ENCODE measurements at places on chromosomes 2 and 18. TPM values are rescaled to one million over a fixed set of nuclear protein-coding genes. Genes with fewer than 3 reads are reported as not detected.

The DNPEP gene
- 118 TPM for total RNA-seq

The CFC1 gene
- not detected for total RNA-seq

The SCN7A gene
- total RNA-seq, result under 0.01 TPM

The EPB41L3 gene
- total RNA-seq, result 6.2 TPM

The CPLX4 gene
- total RNA-seq, result not detected

The GLS gene
- total RNA-seq, result 80.0 TPM

The CD8B gene
- 0.27 TPM for total RNA-seq

The TMEM17 gene
- 2.4 TPM for total RNA-seq

The CDKL4 gene
- total RNA-seq, result under 0.01 TPM

The CCDC138 gene
- total RNA-seq, result 4.0 TPM

The SPDYA gene
- total RNA-seq, result 0.27 TPM

The MLPH gene
- total RNA-seq, result 0.54 TPM

The AGXT gene
- total RNA-seq, result not detected

The RAB6C gene
- under 0.01 TPM for total RNA-seq

The NAT8 gene
- total RNA-seq, result 0.27 TPM

The EPC2 gene
- 32.9 TPM for total RNA-seq

The VWA3B gene
- total RNA-seq, result under 0.01 TPM

The DSC2 gene
- 0.27 TPM for total RNA-seq

The CAPN13 gene
- total RNA-seq, result under 0.01 TPM

The TRIM43 gene
- total RNA-seq, result not detected

The LONRF2 gene
- total RNA-seq, result 0.54 TPM

The AMER3 gene
- under 0.01 TPM for total RNA-seq

The TACR1 gene
- under 0.01 TPM for total RNA-seq

The GAL3ST2 gene
- 3.8 TPM for total RNA-seq

The RSAD2 gene
- 17.2 TPM for total RNA-seq

The ANKRD29 gene
- total RNA-seq, result under 0.01 TPM

The SMYD1 gene
- not detected for total RNA-seq

The ABCG5 gene
- total RNA-seq, result under 0.01 TPM

The PARD3B gene
- total RNA-seq, result 2.7 TPM

The SERPINB3 gene
- not detected for total RNA-seq

The AGAP1 gene
- total RNA-seq, result 1.1 TPM

The CTAGE1 gene
- total RNA-seq, result not detected

The FSIP2 gene
- total RNA-seq, result 1.1 TPM

The AMMECR1L gene
- total RNA-seq, result 11.8 TPM

The STPG4 gene
- total RNA-seq, result not detected

The LOXHD1 gene
- under 0.01 TPM for total RNA-seq

The KLF11 gene
- 13.5 TPM for total RNA-seq

The RBBP8 gene
- 7.5 TPM for total RNA-seq

The HOXD13 gene
- not detected for total RNA-seq

The CCDC88A gene
- 47.1 TPM for total RNA-seq

The DPP4 gene
- total RNA-seq, result 0.27 TPM

The OSBPL1A gene
- 14.8 TPM for total RNA-seq

The LGALSL gene
- total RNA-seq, result 2.2 TPM

The CDH19 gene
- total RNA-seq, result not detected

The NPPC gene
- total RNA-seq, result 0.27 TPM

The CIB4 gene
- not detected for total RNA-seq

The CCDC74B gene
- total RNA-seq, result not detected

The RASGRP3 gene
- 5.7 TPM for total RNA-seq

The TTC21B gene
- total RNA-seq, result 14.3 TPM

The ARPC2 gene
- total RNA-seq, result 259 TPM

The ALK gene
- under 0.01 TPM for total RNA-seq

The IHH gene
- 0.27 TPM for total RNA-seq

The HRH4 gene
- 0.54 TPM for total RNA-seq

The RGPD3 gene
- total RNA-seq, result 0.27 TPM

The MC2R gene
- total RNA-seq, result not detected
